ENCODE measurements at places on chromosomes 5 and 9. TPM values are rescaled to one million over a fixed set of nuclear protein-coding genes. Genes with fewer than 3 reads are reported as not detected.

DNA sequence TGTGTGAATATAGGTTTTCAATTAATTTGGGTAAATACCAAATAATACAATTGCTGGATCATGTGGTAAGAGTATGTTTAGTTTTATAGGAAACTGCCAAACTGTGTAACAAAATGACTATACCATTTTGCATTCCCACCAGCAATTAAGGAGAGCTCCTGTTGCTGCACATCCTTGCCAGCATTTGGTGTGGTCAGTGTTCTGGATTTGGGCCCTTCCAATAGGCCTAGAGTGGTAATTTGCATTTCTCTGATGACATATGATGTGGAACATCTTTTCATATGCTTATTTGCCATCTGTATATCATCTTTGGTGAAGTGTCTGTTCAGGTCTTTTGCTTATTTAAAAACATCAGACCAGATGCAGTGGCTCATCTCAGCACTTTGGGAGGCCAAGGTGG is 11.6 kb upstream of the RFK start:
- DNase-seq, result no peak

GRCh38 chr9:97985058-97985861 is 2.1 kb downstream of the ANP32B start:
- DNase-seq, result peak; percentile 38

Gene TRPM6
- not detected for total RNA-seq

- no peak for DNase-seq
These were observed 376.9 kb downstream of the SEMA5A start for GRCh38 chr5:9168791-9169556.

GRCh38 chr5:59716029-59716428 is 177.5 kb downstream of the PDE4D start:
- no peak for DNase-seq

- DNase-seq, result no peak
These were observed 77.6 kb downstream of the CD180 start for GRCh38 chr5:67119010-67119409.

Data from HT1080 (cell line).